ELF-1 (cell line): ENCODE measurements at places on chromosomes 5 and 9.

- no peak for DNase-seq
These were observed 19.2 kb upstream of the TXNDC8 start for GRCh38 chr9:110356639-110357395.

GRCh38 chr9:114311571-114312512 lies 11.1 kb upstream of the ORM1 start:
- DNase-seq = no peak

DNA sequence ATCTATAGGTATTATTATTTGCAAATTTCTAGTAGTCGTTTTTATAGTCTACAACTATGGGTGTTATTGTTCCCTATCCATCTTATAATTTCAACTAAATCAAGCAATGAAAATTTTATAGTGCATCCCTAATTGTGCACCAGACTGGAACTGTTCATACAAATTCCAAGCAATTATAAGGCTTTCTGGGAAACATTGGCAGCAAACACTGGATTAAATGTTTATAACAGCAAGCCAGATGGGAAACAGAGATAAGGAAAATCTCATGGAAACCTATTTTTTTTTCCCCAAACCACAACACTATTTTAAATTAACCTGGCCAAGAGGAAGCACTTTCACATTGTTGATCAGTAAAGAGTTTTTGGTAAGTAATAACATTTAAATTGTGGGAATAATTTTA lies 524.3 kb downstream of the RASEF start:
- no peak for DNase-seq

DNA sequence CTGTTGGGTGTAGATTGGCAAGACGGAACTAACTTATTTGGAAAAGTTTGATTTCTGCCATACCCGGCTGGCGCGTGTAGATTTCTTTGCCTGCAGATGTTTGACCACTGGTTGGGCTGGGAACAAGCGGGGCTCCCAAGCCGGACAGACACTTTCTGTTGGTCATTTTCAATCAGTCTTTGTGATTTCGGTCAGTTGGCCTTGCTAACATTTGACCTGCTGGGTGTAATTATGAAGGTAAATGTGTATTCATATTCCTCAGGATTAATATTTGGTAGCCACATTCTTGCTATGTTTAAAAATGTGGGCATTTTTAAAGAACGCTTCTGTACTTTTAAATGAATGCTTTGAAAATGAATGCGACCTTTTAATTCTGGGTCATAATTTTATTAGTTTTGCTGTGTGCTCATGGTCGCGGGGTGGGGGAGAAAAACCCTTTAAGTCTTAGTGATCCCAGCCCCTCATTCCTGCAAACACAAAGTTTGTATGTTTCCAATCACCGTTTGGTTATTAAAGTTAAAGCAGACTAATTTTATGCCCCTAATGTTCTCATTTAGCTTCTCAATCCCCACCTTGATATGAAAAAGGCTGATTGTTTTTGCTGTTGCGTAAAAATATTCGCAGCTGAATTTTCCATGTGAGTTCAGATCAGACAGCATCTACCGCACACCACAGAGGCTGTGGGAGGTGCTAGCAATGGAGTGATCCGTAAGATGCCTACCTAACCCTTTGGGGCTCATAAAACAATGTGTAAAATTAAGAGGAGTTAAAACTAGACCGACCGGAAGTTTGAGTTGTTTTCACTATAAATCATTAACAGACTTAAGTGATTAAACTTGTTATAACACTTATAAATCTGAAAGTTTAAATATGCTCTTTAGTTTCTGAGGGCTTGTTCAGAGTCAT lies 1.5 kb downstream of the RASGRF2 start:
- DNase-seq = no peak

- DNase-seq = no peak
These were observed 36.5 kb downstream of the CACNA1B start for GRCh38 chr9:137913771-137914767.
